ENCODE measurements at places on chromosomes 3 and 15. TPM values are rescaled to one million over a fixed set of nuclear protein-coding genes. Genes with fewer than 3 reads are reported as not detected.

- H3K4me3 ChIP-seq, result no peak overlapping the region
- H3K27me3 ChIP-seq, result no peaks in the 10 kb centered on the region
- H3K27ac ChIP-seq, result no peak overlapping the region
- DNase-seq, result no peak
- no peaks in the 10 kb centered on the region for H3K4me1 ChIP-seq
These were observed 313.4 kb upstream of the STT3B start for GRCh38 chr3:31219131-31219843.

DNA sequence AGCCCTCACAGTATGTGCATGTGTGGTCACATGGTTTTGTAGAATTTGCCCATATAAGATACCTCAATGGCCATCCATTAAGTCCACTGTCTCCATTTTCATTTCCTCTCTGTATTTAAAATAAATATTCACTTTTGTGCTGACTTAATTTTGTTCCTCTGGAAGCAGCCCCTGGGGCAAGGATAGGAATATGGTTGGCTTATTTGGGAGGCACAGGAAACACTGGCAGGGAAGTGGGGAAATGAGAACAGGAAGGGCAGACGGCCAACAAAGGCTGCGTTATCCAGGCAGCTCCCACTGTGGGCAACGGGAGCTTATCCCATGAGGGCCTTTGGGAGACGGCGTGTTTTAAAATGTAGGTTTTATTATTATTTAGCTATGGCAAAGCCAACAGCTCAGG is 148.6 kb downstream of the SHQ1 start:
- DNase-seq, result no peak
- no peaks in the 10 kb centered on the region for H3K4me1 ChIP-seq
- H3K4me3 ChIP-seq, result no peak overlapping the region
- H3K36me3 ChIP-seq, result no peaks in the 10 kb centered on the region
- no peak overlapping the region for H3K27ac ChIP-seq

GRCh38 chr3:148631124-148631903 is 66.4 kb upstream of the AGTR1 start:
- H3K27ac ChIP-seq, result no peak overlapping the region
- no peak for DNase-seq
- no peaks in the 10 kb centered on the region for H3K4me1 ChIP-seq
- H3K27me3 ChIP-seq, result no peaks in the 10 kb centered on the region

GRCh38 chr3:40524222-40524567 is 565 bp upstream of the ZNF621 start:
- H3K27ac ChIP-seq, result peak overlapping the region; percentile 92
- H3K4me1 ChIP-seq, result peaks cover 3% of the 10 kb centered on the region
- no peak for DNase-seq
- no peaks in the 10 kb centered on the region for H3K36me3 ChIP-seq
- no peaks in the 10 kb centered on the region for H3K27me3 ChIP-seq
- peak overlapping the region; percentile 91 for H3K4me3 ChIP-seq

- no peak overlapping the region for H3K4me3 ChIP-seq
- H3K27me3 ChIP-seq, result no peaks in the 10 kb centered on the region
- DNase-seq, result no peak
- no peak overlapping the region for H3K27ac ChIP-seq
These were observed 1.3 kb downstream of the FSIP1 start for GRCh38 chr15:39781147-39781966.

Gene AAGAB
- 46.1 TPM for total RNA-seq

DNA sequence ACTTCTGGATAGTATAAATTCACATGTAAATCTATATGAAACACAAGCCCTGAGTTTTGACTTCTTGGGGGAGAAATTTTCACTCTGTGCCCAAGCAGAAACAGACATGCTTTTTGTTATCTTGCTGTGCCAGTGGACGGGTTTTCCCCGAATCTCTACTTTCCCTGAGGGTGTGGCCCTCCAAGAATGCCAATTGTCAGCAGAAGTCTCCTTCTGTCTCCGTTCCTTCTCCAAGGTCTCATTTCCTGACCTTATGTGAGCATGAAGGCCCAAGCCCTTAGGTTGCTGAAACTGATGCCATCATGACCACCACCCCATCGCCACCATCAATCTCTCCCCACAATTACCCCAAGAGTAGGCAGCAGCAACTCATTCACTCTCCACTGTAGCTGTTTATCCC is 253.8 kb downstream of the XXYLT1 start:
- H3K36me3 ChIP-seq, result no peaks in the 10 kb centered on the region
- no peak for DNase-seq
- no peaks in the 10 kb centered on the region for H3K4me1 ChIP-seq
- H3K4me3 ChIP-seq, result no peak overlapping the region
- no peak overlapping the region for H3K27ac ChIP-seq

Gene TLR9
- total RNA-seq, result 0.41 TPM

Gene EAF2
- 4.9 TPM for total RNA-seq

DNA sequence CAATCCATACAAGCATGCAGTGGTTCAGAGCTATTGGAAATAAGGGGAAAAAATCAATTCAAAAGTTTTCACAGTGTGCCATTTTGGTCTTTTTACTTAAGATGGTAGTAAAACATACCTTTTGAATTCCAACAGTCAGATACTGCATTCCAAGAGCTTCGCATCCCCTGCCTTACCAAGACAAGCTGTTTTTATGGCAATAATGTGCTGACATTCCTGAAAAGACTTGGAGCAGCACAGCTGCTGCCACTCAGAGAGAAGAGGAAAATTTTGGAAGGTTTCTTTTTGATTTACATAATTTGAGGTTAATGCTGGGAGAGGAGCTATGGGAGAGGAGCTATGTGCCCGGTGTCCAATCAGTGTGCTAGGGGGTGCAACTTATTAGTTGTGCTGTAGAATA is 148.3 kb downstream of the FEZF2 start:
- H3K4me1 ChIP-seq, result no peaks in the 10 kb centered on the region
- no peaks in the 10 kb centered on the region for H3K27me3 ChIP-seq
- no peak overlapping the region for H3K27ac ChIP-seq
- H3K36me3 ChIP-seq, result peaks cover 5% of the 10 kb centered on the region
- H3K4me3 ChIP-seq, result no peak overlapping the region
- no peak for DNase-seq

DNA sequence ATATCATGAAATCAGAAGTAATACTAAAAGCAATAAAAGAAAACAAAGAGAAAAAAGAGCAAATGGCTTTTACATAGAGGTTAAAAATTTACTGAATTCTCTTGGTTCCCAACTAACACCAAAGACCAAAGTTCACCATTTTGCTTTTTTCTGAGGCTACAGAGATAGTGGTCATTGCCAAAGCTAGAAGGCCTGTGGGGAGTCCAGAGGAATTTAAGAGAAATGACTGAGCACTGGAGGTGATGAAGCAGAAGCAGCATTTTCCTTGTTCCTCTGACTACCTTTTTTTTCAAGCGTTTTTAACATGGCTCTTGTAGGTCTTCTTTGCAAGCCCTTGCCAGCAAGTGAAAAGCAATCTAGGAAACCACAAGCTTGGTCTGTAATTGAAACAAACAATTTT is 58.2 kb downstream of the THBS1 start:
- peaks cover 3% of the 10 kb centered on the region for H3K36me3 ChIP-seq
- no peaks in the 10 kb centered on the region for H3K27me3 ChIP-seq
- no peak overlapping the region for H3K27ac ChIP-seq
- H3K4me1 ChIP-seq, result no peaks in the 10 kb centered on the region
- no peak for DNase-seq
- H3K4me3 ChIP-seq, result no peak overlapping the region

DNA sequence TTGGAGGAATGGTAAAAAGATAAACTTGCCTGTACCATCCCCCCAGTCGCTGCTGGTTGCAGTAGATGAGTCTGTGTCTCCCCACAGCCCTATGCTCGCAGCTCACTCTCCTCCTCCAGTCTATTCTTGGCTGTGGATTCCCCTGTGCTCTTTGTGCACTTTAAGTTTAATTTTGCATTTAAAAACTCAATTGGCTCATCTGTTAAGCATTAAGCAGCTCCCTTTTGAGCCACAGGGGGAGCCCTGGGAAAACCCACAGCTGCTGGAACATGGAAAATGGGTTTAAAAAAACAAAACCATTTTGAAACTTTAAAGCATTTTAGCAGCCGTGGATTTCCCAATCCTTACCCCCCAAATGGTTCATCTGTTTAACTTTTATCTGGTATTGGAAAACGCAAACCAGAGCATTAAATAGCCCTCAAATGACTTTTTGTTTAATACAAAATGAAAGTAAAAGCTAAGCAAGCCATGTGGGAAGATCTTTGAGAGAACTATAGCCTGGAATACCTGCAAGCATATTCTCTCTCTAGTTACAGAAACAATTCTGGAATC is 536.9 kb downstream of the ZIC1 start:
- H3K4me1 ChIP-seq, result no peaks in the 10 kb centered on the region
- peak; percentile 16 for DNase-seq
- peak overlapping the region; percentile 24 for H3K27ac ChIP-seq
- no peaks in the 10 kb centered on the region for H3K27me3 ChIP-seq

DNA sequence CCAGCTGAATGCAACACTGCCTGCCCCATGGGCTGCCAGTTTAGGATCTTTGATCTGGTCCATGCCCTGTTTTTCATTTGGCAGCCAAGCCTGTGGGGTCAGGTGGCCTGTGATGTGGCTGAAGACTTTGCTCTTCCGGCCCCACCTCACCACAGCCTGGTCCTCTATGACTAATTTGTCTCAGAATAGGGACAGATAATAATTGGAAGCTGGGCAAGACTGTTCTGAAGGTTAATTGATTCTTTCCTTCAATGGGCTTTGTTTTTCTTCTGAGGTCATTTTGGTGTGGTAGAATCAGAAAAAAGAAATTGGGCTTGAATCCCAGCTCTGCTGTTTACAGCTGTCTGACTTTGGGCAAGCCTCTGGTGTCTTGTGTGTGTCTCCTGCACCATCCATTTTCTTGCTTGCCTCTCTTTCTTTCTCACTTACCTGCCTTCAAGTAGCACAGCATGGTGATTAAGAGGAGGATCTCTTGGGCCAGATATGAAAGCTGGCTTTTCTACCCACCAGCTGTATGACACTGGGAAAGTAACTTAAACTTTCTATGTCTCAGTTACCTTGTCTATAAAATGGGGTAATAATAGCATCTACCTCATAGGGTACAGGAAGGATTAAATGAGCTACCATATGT is 24.2 kb downstream of the ABHD2 start:
- peaks cover 2% of the 10 kb centered on the region for H3K36me3 ChIP-seq
- H3K4me3 ChIP-seq, result no peak overlapping the region
- peak; percentile 67 for DNase-seq
- no peaks in the 10 kb centered on the region for H3K27me3 ChIP-seq
- H3K4me1 ChIP-seq, result peaks cover 77% of the 10 kb centered on the region

Gene STAC
- 0.59 TPM for total RNA-seq

Gene IL12A
- 0.79 TPM for total RNA-seq

- H3K27me3 ChIP-seq, result no peaks in the 10 kb centered on the region
- H3K36me3 ChIP-seq, result no peaks in the 10 kb centered on the region
- no peaks in the 10 kb centered on the region for H3K4me1 ChIP-seq
- no peak for DNase-seq
- no peak overlapping the region for H3K27ac ChIP-seq
- H3K4me3 ChIP-seq, result no peak overlapping the region
These were observed 59.5 kb downstream of the ERC2 start for GRCh38 chr3:56408761-56409196.

Gene PEX5L
- not detected for total RNA-seq

DNA sequence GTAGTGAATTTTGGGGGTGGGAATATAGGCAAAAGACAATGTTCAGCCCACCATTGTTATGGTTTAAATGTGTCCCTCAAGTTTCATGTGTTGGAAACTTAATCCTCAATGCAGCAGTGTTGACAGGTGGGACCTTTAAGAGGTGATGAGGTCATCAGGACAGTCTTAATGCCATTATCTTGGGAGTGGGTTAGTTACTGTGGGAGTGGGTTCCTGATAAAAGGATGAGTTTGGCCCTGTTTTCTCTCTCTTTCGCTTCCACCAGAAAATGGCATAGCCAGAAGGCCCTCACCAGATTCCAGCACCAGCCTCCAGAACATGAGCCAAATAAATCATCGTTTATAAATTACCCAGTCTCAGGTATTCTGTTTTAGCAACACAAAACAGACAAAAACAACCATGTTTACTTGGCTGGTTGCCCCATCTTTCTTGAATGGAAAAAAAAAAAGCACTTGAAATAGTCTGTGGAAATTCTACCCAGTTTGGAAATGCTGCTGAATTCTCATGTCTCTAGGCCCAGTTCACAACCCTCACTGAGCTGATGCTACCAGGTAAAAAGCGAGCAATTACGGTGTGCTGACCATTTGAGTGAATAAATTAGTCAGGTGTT is 31.0 kb upstream of the MFSD1 start:
- no peak for DNase-seq
- H3K36me3 ChIP-seq, result no peaks in the 10 kb centered on the region
- H3K27ac ChIP-seq, result no peak overlapping the region
- no peaks in the 10 kb centered on the region for H3K27me3 ChIP-seq
- H3K4me3 ChIP-seq, result no peak overlapping the region
- peaks cover 23% of the 10 kb centered on the region for H3K4me1 ChIP-seq

DNA sequence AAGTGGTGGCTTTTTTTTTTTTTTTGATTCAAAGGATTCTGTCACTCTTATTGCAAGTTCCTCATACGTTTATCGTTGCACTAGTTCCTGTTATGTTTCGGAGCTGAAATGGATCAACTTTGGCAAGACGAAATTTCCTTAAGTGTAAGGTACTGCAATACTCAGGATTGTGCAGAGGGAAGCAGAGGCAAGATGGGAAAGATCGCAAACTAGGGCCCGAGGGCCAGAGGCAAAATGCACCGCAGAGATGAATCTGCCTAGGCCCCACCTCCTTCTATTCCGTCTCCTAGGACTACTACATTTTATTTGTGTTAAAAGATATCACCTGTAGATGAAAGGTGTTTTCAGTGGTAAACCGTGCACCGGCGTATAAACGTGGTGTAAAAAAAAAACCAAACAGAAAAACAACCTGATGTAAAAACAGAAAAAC is 331 bp downstream of the RNU6-1 start:
- no peak for DNase-seq
- no peaks in the 10 kb centered on the region for H3K36me3 ChIP-seq
- peaks cover 4% of the 10 kb centered on the region for H3K27me3 ChIP-seq
- H3K4me3 ChIP-seq, result peak overlapping the region; percentile 83

- no peak overlapping the region for H3K4me3 ChIP-seq
- no peak overlapping the region for H3K27ac ChIP-seq
- no peak for DNase-seq
- H3K36me3 ChIP-seq, result no peaks in the 10 kb centered on the region
These were observed 3.8 kb downstream of the ANPEP start for GRCh38 chr15:89810837-89811236.

- DNase-seq, result no peak
- peaks cover 42% of the 10 kb centered on the region for H3K4me1 ChIP-seq
- no peaks in the 10 kb centered on the region for H3K36me3 ChIP-seq
- no peaks in the 10 kb centered on the region for H3K27me3 ChIP-seq
These were observed 5.2 kb downstream of the EXOSC7 start for GRCh38 chr3:44981220-44981619.

- DNase-seq, result no peak
- no peaks in the 10 kb centered on the region for H3K36me3 ChIP-seq
- H3K27me3 ChIP-seq, result no peaks in the 10 kb centered on the region
- H3K4me1 ChIP-seq, result no peaks in the 10 kb centered on the region
- no peak overlapping the region for H3K4me3 ChIP-seq
These were observed 71.8 kb downstream of the CHDH start for GRCh38 chr3:53774414-53774813.

Data from psoas muscle (tissue), 8 donors.